ENCODE measurements at places on chromosomes 16 and 17.

- DNase-seq = no peak
Observed at GRCh38 chr16:72985148-72985941, 62.6 kb downstream of the ZFHX3 start.

DNA sequence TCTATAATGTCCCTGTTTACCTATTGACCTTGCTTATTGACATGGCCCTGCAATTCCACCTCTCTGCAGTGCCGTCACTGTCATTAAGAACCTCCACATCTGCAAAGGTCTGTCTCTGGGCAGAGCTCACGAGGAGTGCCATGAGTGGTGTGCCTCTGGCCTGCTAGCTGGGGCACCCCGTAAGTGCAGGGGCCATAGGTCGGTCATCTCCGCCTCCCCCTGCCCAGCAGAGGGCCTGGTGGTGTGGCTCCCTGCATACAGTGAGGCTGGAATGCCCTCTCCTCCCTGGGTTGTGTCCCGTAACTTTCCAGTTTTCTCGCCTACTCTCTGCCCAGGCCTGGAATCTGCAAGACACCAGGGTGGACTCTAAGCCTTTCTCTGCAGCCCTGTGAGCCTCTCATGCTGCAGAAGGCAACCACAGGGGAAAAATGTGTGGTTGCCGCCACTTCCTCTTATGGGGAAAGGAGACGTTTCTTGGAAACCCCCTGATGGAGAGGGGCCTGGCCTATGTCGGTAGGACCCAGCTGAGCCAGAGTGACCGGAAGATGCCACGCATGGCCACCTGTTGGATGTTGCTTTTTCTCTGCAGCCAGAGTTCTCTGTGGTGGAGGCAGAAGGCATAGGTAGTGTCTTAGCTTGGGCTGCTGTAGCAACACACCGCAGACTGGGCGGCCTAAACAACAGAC is 2.7 kb upstream of the SNX20 start:
- DNase-seq = no peak

GRCh38 chr17:62860962-62861873 is 53.1 kb upstream of the MARCHF10 start:
- DNase-seq = no peak

GRCh38 chr16:842061-842476 is 41.5 kb upstream of the GNG13 start:
- DNase-seq = no peak

DNA sequence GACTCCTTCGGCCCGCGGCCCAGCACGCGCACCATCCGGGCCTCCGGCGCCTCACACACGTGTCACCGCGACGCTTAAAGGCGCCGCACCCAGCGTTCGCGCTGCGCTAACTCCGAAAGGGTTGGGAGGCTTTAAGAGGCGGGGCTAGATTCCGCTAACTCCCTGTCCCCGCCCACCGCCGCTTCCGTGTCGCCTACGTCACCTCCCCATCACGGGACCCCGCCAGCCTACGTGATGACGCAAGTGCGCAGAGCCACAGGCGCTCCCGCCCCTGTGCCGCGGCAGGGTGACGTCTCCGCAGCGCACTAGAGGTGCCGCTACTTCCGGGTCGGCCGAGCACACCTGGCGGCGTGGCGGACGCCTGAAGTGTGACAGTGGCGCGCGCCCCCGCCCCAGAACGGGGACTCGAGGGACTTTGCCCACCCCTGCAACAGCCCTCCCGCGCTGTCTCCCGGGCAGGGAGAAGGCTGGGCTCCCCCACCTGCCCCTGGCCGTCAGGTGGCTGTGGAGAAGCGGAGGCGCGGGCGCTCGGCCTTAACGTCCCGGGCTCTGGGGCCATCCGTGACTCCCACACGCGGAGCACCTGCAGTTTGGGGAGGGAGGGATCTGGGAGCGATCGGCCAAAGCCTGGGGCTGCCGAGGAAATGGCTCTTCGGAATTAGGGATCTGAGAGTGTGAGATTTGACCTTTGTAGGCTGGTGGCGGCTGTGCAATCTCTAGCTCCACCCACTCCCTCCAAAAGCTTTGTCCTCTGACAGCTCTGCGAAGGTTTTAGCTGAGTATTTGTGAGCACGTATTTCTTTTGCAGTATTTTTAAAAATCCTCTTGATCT is at the start of gene USP36:
Gene USP36 (minus strand): TSS at position 35 of the 832 bp plus-strand sequence. CDS start 4,451 bp downstream, outside the sequence.
- DNase-seq = peak; percentile 98

- DNase-seq = no peak
Observed at GRCh38 chr17:28917465-28917864, 14.6 kb upstream of the DHRS13 start.

DNA sequence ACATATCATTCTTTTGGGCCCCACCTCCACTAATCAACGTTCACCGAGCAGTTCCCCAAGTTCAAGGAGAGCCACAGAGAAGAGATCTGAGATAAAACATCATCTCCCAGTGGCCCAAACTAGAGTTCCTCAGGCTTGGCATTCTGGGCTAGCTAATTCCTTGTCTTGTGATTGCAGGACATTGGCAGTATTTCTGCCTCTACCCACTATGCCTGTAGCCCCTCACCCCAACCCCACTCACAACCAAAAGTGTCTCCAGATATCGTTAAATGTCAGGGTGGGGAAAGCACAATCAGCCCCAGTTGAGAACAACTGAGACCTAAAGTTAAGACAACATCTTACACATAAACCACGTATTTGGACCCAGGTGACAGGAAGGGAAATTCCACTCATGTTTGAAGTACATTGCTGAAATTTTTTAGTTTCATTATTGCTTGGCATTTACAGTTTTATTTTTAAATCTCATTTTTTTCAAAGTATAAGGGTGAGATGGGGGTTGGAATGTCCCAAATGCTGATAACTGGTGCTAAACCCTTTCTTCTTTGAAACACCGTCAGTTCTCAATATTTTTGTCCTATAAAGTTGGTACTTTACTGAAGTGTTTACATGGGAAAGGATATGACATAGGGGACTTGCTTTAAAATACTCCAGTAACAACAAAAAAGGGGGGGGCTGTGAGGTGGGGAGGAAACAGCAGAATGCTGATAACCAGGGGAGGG is 13.6 kb downstream of the ZC3H7A start:
- DNase-seq = no peak

GRCh38 chr17:58084317-58084981 is 1.2 kb downstream of the DYNLL2 start:
- DNase-seq = no peak

GRCh38 chr17:78534492-78535272 is 42.5 kb downstream of the DNAH17 start:
- no peak for DNase-seq

DNA sequence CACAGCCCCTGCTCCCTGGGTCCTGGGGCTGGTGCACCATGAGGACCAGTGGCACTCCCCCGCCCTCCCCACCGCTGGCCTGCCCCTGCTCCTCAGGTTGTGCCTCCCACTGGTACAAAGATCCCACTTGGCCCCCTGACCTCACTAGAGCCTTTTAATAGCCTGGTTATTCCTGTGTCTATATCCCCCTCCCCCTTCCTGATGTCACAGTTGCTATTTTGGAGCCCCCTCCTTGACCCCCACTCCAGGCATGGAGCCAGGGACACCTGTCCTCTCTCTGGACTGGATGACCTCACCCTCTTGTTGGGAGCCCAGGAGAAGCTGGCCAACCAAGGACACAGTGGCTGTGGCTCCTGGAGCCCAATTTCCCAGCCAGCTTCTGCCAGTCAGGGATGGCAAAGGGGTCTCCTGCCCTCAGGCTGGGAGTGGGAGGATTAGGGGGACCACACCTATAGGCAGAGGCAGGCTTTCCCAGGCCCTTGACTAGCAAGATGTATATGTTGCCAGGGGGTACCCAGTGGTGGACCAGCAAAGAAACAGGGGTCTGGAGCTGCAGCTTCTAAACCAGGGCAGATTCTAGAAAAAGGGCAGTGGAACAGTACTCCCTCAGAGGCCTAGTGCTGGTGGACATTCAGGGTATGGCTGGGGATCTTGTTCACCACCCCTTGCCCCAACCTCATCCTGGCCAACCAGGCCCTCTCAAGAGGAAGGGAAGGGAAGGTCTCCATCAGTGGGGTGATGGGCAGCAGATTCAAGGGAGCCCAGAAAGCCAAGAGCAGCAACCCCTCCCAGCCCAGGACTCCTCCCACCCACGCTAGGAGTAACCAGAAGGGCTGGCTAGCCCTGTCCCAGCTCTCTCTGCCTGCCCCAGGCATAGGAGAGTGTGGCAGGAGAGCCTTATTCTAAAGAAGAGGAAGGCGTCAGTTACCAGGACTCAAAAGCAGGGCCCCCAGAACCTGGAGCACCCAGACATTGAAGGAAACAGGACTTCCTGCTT is 10.9 kb downstream of the HDAC5 start:
- DNase-seq = no peak

DNA sequence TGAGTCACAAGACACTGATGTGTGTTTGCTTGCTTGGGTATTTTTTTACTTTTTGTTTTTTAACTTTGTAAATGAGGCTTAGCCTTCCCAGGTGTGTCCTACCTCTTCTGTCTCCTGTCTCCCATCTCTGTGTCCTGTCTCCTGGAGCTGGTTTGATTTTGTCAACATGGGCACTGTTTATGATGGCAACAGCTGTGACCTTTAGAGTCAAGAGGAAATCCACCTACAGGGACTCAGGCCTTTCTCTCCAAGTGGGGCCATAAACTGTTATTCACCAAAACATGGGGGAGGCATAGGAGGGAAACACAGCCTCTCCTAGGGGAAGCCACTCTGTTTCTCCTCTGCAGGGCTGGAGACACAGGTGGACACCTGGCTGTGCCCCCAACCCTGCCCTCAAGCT is 13.1 kb upstream of the PLCG2 start:
- DNase-seq = no peak
